ENCODE measurements at places on chromosomes 7 and 10.

DNA sequence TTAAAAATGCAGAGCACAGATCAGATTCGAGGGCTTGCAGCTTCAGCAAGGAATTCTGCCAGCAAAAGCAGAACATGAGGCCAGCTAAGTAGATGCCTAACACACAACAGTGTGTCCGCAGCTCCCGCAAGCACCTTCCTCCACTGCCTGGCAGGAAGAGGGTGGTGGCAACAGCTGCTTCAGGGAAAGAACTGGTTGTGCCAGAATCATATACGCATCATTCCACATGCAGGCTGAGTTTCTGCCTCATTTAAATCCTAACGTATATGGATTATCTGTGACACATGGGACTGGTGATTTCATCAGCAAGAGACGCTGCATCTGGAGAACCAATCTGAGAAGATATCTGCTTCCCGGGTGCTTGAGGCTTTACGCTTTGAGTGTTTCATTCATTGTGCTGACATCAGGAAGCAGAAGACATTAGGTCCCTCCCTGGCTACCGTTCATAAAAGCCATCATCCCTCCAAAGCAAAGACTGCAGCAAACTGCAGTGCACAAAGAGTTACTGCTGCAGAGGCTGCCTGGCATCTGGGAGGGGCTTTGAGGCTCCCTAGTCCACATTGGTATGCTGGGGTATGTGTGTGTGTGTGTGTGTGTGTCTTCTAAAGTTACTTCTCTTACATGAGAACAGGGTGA lies 78.8 kb downstream of the FAM13C start:
- no peak for DNase-seq

GRCh38 chr10:42972946-42973345 lies 103.9 kb upstream of the RET start:
- DNase-seq = no peak

DNA sequence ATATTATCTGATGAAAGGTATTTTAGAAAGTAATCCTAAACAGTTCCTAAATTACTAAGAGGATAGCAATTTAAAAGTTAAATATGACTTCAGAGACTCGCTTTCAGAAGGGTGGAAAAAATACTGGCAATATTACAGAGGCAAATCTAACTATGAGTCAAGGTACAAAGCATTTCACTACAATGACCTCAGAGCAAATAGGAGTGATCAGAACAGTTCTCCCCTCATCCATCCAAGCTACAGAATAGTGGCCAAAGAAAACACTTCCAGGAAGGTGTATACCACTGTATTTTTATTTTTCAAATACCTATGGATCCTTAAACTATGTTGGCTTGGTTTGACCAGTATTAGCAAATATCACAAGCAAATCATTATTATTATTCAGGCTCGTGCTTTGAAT lies 112.8 kb upstream of the ODAD2 start:
- no peak for DNase-seq

DNA sequence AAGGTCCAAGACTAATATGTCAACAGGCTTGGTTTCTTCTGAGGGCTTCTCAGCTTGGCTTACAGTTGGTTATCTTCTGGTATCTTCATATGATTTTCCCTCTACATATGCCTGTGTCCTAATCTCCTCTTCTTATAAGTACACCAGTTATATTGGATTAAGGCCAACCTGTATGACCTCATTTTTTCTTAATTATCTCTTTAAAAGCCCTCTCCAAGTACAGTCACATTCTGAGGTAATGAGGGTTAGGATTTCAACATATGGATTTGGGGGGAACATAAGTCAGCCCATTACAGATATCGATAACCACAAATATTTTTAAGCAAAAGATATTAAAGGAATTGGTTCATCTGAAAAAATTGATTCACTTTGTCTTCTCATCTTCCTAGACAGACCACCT lies 49.2 kb downstream of the IQUB start:
- DNase-seq = no peak

DNA sequence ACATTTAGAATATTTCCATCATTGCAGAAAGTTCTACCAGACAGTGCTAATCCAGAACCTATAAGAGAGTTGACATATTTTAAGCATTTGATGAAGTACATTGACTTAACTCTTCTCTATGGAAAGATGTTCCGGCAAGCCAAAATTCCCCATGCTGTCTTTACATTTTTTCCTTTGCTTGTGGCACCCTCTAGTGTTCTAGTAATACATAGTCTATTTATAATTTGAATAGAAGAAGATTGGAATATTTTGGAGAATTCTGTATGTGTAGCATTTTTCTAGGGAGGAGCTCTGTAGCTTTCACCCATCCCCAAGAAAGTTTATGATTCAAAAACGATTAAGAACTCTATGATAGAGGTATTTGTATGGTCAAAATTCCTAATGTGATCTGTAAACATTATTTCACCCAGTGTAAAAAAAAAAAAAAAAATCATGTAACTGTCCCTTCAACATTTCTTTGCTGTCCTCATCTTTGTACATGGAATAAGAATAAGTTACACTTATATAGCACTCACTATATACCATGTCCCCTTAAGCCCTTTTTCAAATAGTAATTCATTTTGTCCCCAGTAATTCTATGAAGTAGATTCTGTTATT lies 33.2 kb downstream of the NRF1 start:
- no peak for DNase-seq

GRCh38 chr7:27708485-27708884 lies 31.5 kb upstream of the TAX1BP1 start:
- DNase-seq = no peak

All from GOT3 (cell line).